ENCODE measurements at places on chromosomes 1 and 21.

DNA sequence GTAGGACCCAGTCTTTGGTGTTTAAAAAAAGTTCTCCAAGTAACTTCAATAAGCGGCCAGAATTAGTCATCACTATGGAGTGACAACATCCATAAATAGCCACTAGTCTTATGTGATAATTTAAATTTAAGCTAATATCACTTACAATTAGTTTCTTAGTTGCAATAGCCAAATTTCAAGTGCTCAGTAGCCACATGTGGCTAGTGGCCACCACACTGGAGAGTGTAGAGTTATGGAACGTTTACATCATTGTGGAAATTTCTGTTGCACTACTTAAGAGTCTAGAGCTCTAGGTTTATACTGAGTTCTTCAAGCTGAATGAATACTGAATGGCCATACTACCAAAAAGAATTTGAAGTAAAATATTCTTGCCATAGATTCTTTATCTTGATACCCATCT, 121.1 kb downstream of the RUNX1 start:
- no peak for DNase-seq

DNA sequence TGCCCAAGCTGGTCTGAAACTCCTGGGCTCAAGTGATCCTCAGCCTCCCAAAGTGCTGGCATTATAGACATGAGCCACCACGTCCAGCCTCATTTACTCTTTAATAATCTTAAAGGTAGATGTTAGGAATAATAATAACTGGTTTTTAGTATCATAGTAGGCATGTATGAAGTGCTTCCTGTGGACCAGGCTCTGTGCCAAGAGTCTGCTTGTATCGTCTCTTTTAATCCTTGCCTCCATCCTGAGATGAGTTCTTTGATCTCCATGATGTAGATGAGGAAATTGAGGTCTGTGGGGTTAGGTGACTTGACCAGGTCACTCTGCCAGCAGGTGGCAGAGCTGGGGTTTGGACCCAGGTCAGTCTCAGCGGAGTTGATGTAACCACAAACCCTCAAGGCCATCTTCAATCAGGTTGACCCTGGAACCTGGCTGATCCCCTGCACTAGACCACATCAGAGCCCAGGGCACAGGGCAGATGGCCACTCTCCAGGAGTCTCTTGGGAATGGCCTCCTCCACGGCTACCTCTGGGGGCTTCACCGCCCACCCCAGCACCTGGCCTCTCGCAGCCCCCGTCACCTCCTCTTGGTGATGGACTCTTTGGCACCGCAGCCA, 11.3 kb downstream of the EFHD2 start:
- no peak for DNase-seq

DNA sequence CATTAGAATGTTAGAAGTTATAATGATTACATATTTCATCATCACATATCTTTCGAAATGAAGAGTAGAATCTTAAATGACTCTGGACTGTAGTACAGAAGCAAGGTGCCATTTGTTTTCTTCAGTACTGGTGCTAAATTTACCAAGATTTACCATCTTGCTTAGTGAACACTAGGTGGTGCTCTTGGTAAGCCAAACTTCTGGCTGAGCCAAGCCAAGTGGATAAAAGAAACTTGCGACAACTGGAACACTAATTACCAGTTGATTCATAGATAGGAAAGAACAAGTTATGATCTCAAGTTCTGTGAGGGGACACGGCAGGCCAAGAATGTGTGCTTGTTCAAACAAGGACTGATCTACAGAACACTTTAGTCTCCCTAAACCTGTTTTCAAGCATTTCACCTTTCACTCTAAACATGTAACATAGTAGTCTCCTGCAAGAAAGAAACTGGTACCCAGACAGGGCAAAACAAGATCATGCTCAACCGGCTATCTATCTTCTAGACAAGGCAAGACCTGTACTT, 19.8 kb downstream of the SPRTN start:
- DNase-seq: peak; percentile 73

DNA sequence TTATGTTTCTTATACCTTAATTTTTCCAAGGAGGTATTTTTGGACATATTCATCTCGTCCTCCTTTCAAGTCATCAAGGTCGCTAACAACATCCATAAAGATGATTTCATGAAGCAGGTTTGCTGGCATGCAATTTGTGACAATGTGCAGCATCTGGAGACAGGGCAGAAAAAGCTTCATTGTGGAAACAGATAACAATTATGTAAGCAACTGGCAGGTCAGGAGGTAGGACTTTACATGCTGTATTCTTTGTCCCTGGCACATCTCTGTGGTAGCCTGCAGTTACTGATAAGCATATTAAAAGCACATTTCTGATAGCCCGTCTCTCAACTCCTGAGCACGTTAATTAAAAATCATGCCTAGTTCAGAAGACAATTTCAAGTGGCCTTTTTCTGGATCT, 156.8 kb downstream of the LEPR start:
- DNase-seq: no peak

- DNase-seq: no peak
Observed at GRCh38 chr1:38005195-38006007, at the start of gene FHL3. FHL3 (minus strand) TSS chr1:38005514; CDS start chr1:37999412, 6,102 bp downstream.

GRCh38 chr1:224133741-224134299, 19.9 kb downstream of the FBXO28 start:
- no peak for DNase-seq

GRCh38 chr1:185334182-185334581, 17.1 kb upstream of the IVNS1ABP start:
- no peak for DNase-seq

DNA sequence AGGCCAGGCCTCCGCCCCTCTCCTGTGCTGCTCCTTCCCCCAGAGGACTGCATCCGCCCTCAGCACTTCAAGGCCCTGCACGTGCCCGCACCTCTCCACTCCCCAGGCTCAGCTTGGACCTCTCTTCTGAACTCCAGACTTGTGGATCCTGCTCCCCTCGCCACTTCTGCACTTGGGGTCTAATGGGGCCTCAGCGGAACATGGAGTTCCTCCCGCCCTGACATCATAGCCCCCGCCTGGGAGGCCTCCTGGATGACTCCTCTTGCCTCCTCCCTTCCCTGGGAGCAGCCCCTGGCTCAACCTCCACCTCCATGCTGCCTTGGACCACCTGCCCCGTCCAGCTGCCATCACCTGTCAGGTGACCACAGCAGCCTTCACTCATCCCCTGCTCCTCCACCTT, 10.1 kb downstream of the OXCT2 start:
- no peak for DNase-seq

- DNase-seq: no peak
Observed at GRCh38 chr1:167492481-167492910, 25.8 kb downstream of the CD247 start.
